ENCODE measurements at places on chromosomes 2 and 18. TPM values are rescaled to one million over a fixed set of nuclear protein-coding genes. Genes with fewer than 3 reads are reported as not detected.

DNA sequence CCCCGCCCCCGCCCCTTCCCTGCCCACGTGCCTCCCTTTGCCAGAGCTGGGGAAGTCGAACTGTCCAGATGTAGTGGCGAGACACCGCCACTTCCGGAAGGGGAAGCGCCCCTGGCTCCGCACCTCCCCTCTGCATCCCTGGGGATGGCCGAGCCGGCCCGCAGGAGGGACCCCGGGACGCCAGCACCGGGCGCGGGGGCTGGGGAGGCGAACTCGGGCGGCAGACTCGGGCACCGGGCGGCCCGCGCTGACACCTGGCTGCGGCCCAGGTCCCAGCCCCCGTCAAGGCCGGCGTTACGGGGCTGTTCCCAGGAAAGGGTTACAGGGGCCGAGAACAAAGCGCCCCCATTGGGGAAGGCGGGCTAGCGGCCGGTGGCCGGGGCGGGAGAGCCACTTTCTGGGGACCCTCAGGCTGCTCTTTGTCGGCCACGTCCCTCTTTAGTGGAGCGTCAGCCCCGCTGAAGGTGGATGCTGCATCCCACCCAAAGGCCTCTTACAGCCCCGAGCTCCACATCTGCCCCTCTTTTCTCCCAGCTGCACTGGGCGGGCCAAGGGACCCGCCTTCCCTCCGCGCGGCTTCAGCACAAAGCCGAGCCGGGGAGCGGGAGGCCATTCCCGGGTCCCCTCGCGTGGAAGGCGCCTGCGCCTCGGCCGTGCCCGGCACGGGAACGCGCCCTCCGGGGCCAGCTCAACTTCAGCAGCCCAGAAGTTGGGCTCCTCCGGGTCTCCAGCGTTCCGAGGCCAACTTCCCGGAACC is 1.3 kb downstream of the SDC1 start:
- DNase-seq, result peak; percentile 72

DNA sequence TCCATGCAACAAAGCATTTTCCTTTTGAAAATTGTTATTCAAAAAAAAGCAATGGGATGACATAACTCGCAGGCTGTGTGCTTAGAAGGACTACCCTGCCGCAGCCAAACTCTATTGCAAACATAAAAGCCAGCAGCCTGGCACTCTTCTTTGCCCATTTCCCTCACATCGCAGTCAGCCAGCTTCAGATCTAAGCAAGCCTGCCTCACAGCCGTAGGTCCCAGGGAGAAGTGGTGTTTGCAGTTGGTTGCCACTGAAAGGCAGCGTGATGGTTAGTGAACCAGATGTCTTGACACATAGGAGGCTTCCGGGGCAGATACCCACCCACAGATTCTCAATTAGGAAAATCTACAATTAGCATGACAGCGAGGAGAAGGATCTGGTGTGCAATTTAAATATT is 655.2 kb downstream of the RNF144A start:
- DNase-seq, result peak; percentile 33

GRCh38 chr2:216103213-216103612 is 5.9 kb upstream of the XRCC5 start:
- DNase-seq, result no peak

DNA sequence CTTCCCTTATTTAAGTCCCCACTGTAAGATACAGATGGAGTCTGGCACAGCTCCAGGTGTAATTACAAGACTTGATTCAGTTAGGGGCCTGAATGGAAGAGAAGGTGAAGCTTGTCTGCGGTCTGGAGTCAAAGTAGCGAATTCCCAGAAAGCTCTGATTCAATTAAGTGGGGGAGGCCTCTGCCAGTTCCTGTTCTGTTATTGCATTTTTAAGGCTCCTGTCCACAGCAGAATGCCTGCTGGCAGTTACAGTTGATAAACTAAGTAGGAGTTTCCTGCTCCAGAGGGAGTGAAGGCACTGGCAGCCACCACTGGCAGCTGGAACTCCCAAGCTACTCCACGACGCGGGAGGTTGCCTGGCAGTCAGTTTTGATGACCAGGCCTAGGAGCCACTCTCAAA is 181.1 kb downstream of the SOCS6 start:
- peak; percentile 8 for DNase-seq

DNA sequence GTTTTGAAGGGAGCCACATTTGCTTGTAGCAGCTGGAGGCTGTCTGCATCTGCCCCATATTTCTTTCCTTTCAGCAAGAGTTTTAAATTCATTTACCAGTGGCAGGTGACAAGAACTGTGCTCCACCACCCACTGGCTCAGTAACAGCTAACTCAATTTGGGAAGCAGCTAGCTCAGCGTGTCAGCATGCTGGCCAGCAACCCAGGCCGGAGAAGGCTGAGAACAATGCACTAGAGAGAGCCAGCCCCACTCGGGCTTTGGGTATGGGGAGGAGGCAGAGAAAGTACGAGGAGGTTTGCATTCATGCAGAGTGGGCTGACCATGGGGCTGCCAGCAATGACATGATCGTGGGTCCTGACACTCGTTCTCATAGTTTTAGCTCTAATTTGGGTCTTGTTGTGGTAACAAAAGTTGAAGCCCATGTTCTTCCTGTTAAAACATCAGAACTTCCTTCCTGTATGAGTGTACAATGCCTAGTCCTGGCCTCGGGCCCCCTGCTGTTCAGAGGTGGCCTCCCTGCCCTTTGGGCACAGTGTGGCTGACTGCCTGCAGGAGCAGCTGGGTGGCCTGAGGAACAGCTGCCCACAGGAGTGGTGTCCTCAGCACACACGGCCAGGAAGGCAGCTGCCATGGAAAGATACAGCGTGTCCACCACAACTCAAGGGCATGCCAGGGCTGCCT is 23.0 kb downstream of the CDC42EP3 start:
- DNase-seq, result no peak

GRCh38 chr2:197259470-197259999 is 51.0 kb downstream of the ANKRD44 start:
- DNase-seq, result no peak

DNA sequence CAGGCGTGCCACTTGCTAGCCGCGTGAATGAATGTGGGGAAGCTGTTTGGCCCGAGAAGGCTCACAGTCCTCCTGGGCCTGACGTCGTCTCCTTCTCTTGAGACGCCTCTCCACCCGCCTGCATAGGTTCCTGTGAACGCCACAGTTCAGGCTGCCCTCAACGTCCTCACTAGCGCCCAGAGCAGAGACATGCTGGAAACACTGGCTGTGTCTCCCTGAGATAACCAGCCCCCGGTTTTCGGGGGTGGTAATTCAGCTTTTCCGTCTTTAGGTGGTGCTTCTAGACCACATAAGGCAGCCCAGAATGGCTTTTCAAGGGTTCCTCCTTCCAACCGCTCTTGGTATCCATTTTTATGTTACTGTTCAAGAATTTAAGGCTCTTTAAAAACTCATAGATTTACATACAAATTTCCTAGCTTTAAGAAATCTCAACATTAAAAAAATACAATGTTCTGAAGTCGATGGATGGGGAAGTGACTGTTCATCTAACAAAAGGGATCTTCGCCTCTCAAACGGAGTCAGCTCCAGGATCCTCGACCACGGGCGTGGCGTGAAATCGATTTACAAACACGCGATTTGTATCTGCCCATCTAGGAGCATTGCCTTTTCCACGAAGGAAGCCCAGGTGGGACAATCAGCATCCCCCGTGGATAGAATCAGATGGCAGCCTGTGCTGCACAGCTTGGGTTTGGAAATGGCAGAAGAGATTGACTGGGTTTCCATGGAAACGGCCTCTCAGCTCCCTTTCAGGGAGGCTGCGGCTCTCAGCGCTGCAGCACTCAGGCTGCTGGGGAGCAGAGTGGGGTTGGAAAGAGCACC is 110.6 kb upstream of the PXDN start:
- DNase-seq, result peak; percentile 94

- no peak for DNase-seq
Measured at GRCh38 chr2:100185105-100185504, 42.7 kb upstream of the AFF3 start.

DNA sequence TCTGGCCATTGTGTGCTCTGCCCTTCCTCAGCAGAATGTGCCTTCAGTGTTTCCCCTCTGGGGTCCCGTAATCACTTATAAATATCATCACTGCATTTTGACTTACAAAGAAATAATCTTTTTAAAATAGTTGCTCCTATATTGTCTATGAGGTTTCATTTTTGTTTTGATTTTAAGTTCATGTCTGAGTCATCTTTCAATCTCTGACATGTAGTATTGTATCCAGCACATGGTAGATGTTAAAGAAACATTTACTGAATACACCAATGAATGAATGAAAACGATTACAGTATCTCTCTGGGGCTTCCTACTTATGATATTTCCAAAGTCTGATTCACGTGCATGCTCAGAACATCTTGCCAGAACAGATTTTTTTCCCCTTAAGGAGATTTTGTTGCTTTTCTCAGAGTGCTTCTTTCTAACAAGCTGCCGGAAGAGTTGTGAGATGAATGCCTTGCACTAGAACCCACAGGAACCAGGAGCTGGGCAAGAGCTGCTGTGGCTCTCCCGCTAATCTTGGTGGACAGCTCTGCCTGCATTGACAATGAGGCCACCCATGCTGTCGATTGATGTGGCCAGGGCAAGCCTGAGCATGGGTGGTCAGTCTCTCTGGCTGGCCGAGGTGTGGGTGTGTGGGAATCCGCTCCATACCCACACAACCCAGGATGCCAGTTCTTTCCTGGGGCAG is 199.4 kb downstream of the CYRIA start:
- peak; percentile 4 for DNase-seq

DNA sequence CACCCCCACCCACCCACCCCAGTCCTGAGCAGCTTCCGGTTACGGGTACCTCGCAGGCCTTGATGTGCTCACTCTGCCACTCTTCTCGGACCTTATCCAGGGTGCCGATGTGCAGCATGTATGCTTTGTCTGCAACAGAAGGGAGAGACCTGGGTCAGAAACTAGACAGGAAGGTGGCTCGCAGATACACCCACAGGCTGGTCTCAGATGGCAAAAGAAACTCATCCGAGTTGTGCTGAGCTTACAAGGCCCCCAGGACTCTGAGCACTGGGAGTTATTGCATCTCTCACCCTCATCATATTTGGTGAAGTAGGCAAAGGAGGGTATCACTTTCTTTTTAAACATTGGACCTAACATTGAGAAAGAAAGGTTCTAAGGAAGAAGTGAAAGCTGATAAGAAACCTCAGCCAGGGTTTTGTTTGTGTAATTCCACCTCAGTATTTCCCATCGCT is 30.6 kb upstream of the EPG5 start:
- no peak for DNase-seq

- no peak for DNase-seq
Measured at GRCh38 chr18:57426187-57426586, 9.0 kb upstream of the ONECUT2 start.

DNA sequence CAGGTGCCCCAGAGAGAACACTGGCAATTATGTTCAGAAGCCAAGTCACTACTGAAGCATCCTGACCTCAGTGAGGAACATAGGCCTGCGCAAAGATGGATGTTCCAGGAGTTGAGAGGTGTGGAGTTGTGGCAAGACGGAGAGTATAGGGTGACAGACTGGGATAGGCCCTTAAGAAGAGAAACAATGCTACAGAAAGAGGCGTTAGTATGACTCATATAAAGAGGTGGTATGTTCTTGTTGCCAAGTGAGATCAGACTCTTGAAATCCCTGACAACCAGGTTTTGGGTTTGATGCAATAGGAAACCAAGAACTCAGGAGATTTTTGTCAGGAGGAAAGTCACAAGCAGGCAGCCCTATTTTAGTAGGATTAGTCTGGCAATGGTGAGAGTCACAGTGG is 185.6 kb downstream of the RIT2 start:
- DNase-seq, result no peak

GRCh38 chr2:88230911-88231310 is 60.8 kb downstream of the THNSL2 start:
- no peak for DNase-seq

- DNase-seq, result peak; percentile 90
Measured at GRCh38 chr2:168118733-168119514, 128.5 kb downstream of the STK39 start.

DNA sequence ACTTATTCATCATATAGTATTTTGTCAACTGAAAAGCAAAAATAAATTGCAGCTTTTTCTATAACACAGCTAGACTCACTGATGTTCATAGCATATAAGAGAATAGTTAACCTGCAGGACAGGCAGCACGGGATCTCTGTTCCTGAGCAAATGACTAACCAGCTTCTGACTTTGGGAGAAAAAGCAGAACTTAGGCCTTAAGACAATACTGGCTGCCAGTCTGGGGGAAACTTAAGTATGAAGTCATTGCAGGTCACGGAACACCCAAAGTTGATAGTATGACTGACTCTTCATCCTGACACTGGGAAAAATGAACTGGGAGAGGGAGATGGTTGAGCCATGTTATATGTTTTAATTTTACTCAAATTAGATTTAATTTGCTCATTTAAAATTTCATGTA is 113.0 kb downstream of the DPP4 start:
- DNase-seq, result no peak

DNA sequence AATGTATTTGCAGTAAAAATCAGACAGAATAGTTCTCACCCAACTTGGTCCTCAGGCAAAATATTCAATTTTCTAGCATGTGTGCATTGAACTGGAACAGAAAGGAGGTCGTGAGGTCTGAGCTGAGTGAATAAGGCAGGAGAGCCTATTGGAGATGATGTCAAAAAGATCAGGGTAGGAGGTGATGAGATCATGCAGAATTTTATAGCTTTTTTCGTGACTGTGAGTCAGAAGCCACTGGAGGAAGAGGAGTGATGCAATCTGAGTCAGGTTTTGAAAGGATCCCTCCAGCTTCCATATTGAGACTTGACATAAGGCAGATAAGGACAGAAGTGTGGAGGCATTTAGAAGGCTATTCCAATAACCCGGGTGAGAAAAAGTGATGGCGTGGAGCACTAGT is 299.5 kb upstream of the SOX11 start:
- DNase-seq, result no peak

SCLY gene
- 35.6 TPM for total RNA-seq

LIPT1 gene
- total RNA-seq, result 9.1 TPM

MROH2A gene
- total RNA-seq, result not detected

LYG2 gene
- not detected for total RNA-seq

ZC3H6 gene
- 21.7 TPM for total RNA-seq

NT5C1B gene
- not detected for total RNA-seq

GRP gene
- 2.1 TPM for total RNA-seq

DLX2 gene
- 0.19 TPM for total RNA-seq

ZSWIM2 gene
- total RNA-seq, result 0.39 TPM
